ENCODE measurements at places on chromosomes 1 and 21.

GRCh38 chr1:56816264-56816663 is 2.9 kb downstream of the FYB2 start:
- DNase-seq: no peak

DNA sequence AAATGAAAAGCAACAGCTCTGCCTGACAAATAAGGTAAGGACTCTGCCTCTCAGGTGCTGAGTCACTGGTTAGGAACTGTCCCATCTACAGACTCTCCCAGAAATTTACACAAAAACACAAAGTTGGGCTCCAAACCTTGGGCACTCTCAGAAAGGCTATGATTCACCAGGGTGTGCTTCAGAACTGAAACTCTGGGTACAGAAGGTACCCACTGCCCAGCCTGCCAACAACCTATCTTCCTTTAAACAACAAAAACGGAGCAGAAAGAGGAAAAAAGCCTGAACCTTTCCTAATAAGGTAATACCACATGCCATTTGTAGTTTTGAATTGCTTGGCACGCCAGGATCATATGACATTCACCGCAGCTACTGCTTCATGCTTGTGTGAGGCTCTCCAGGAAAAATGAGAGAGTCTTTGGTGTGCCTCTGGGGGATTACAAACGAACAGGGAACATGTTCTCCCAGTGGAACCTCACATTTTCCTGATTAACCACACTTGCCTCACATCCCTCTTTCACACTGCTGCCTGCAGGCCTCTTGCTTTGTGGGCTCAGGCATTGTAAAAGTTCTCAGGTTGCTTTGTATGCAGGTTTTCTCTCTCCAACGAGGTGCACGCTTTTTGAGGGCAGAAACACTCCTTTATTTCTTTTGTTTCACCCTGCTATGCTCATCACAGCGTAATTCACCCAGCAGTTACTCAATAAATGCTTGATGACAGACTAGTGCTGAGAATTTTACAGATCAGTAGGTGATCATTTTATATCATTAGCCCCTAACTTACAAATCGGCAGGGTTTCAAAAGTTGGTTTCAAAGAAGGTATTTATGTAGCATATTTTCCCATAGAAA is 65.1 kb downstream of the GADD45A start:
- no peak for DNase-seq

DNA sequence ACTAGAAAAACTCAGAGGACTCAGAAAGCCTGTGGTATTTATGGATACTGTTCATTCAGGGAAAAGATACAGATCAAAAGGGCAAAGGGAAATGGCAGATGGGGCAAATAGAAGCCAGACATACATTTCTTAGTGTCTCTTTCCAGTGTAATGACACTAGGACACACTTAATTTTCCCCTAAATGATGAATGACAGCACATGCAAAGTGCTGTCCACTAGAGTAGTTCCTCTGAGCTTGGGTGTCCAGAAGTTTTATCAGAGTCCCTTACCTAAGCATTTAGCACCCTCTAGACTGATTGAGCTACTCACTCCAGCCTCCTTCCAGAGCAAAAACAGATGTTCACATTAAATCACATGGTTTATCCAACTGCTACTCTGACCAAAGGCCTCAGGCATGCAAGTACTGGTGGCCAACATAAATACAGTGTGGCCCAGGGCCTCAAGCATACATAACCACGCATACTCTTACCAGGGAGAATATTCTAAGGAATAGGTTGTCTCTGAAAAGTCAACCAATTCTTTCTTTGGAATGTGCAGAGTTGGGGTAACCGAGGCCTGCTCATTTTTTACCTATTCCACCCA is 166.9 kb downstream of the NCAM2 start:
- DNase-seq: no peak

- DNase-seq: no peak
Measured at GRCh38 chr1:201183209-201183608, 7.4 kb upstream of the IGFN1 start.

GRCh38 chr1:150887018-150887417 is at the start of gene CTXND2:
CTXND2 (plus strand) TSS chr1:150887136; CDS start chr1:150912315, 25,179 bp downstream.
- DNase-seq: no peak
